NCI-H187 (cell line): ENCODE measurements at places on chromosomes 5 and 9.

- DNase-seq, result no peak
These were observed 535.9 kb upstream of the FTMT start for GRCh38 chr5:121315786-121316185.

- no peak for DNase-seq
These were observed 338.5 kb downstream of the GLIS3 start for GRCh38 chr9:3961409-3961808.

DNA sequence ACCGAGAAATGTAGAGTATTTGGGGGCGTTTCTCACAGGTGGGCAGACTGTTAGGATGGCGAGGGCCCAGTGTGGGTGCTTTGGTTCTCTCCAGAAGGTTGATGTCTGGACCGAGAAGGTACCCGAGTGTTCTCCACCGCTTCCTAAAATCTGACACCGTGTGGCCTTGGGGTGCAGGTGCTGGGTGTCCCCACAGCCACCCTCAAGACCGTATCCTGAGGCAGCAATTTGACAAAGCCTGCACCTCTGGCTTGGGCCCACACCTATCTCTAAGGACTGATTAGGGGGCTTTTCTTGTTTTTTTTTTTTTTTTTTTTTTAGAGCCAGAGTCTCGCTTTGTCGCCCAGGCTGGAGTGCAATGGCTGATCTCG, 1.3 kb downstream of the PPP1R26 start:
- no peak for DNase-seq

DNA sequence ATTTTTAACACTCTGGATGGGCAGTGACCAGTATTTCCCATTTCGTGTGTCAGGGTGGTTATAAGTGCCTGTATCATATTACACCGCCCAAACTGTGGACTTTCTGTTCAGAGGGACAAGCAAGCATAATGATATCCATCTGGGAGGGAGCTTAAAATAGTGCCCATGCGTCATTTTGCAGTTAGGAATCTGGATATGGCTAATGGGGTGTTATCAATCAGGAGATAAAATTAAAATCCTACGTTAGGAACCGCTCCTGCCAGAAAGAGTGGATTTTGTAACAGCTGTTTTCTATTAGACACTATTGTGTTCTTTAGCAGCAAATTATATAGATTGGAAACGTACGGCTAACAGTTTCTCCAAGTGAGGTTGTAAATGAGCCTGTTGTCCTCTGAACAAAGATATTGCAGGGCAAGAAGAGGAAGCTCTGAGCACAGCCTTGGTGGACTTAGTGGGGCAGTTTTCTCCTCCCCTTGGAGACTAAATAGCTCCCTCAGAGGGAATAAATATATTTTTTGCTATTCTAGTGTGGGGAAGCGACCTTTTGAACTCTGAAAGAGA, 160.4 kb downstream of the SPATA31D1 start:
- no peak for DNase-seq

GRCh38 chr9:136328011-136328621, 777 bp downstream of the GPSM1 start:
- DNase-seq, result no peak

DNA sequence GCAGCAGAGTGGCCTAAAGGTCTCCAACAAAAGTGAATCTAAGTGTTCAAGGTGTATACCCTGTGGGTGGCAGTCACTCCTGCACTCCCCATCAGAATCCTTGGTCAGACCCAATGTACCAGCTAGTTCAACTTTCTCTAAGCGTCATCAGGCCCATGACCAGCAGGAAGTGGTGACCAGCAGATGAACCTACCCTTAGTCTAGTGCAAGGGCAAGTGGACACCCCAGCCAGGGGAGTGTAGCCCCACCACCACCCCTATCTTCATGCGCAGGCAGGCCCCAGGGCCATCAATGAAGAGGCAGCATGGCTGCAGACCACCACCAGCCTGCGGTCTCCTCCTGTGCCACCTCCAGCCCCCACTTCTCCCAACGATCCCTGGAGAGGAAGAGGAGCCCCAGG, 213.1 kb downstream of the AGTPBP1 start:
- DNase-seq, result no peak

- no peak for DNase-seq
These were observed 17.5 kb downstream of the OSTF1 start for GRCh38 chr9:75105841-75106240.

- no peak for DNase-seq
These were observed 2.1 kb downstream of the TMED9 start for GRCh38 chr5:177594071-177594470.

DNA sequence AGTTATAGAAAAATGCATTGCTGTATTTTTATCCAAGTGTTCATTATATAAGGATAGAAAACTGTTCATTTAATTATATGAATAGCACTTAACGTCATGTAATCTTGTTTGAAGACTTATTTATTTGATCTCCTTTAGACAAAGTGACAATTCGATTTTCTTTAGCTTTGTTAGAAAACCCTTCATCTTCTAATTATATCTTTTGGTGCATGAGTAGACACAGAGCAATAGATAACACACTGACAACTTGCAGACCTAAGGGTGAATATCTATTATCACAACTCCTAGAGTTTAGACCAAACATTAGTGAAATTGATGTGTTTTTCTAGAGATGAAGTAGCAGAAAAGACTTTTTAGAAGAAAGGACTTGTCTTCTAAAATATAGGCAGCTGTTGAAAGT, 446.4 kb upstream of the SEMA6A start:
- DNase-seq, result no peak

DNA sequence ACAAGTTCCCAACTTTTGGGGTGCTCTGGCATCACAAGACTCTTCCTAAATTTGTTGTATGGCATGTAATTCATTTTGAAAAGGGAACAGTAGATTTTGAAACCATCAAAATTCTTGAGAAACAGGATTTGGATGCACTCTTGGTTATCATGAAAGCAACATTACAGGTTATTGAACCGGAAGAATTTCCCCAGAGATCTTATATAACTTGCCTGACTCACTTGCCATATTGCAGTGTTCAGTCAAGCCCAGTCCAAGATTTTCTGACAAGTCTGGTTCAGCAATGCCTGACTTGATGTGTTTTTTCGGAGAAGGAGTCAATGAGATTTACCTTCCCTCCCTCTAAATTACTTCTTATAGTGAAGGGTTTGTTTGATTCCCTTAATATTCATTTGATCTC, 32.0 kb downstream of the SMIM15 start:
- DNase-seq, result no peak

GRCh38 chr5:148091991-148092964, 28.5 kb downstream of the SPINK5 start:
- no peak for DNase-seq

DNA sequence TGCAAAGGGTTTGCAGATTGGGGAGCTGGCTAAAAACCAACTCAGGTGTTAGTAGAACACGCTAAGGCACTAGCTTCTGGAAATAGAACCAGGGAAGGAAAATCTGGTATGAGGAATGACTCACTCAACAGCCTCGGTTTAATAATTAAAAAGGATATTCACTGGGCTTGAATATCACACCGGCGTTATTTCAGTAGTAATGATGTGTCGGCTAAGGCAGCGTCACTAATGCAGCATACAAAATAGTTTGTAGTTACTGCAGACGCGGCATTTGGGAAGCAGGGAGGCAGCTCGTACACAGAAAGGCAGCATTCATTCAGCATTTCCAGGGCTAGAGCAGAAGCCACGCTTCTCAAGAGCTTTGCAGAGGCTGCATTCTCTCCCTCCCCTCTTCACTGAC, 1.7 kb downstream of the ADRA1B start:
- DNase-seq, result no peak

GRCh38 chr5:173835131-173835530, 53.0 kb upstream of the CPEB4 start:
- no peak for DNase-seq

- DNase-seq, result no peak
These were observed 118.6 kb upstream of the DAB2 start for GRCh38 chr5:39543335-39543734.

GRCh38 chr5:160548949-160549645, 127.4 kb downstream of the PTTG1 start:
- no peak for DNase-seq

- DNase-seq, result no peak
These were observed 380.1 kb downstream of the IRX2 start for GRCh38 chr5:2371419-2371710.

- no peak for DNase-seq
These were observed 793.7 kb downstream of the BRINP1 start for GRCh38 chr9:118575341-118576070.
